Lower lobe of right lung (tissue), 2 donors: ENCODE measurements at places on chromosomes 7 and 10.

GRCh38 chr10:131277969-131278368 lies 33.6 kb downstream of the TCERG1L start:
- no peak for DNase-seq

DNA sequence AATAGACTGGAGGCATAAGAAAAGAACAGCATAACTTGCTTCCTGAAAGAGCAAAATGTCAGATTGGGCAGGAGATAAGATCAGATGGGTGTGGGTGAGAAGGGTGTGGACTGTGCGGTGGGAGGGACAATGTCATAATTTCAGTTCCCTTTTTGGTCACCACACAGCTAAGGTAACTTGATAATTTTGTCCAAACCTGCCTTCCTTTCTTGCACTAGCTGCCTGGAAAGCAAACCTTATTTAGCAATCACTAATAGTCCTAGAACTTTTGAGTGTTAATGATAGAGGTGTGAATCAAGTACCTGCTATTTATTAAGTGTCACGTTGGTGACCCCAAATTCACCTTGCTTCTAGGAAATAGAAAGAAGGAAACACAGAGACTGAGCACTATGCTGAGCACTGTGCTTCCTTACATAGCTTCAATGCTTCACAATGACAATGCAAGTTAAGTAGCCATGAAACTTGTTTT lies 72.4 kb upstream of the SP4 start:
- DNase-seq = no peak

GRCh38 chr7:155017834-155018233 lies 14.9 kb upstream of the PAXIP1 start:
- DNase-seq = no peak

DNA sequence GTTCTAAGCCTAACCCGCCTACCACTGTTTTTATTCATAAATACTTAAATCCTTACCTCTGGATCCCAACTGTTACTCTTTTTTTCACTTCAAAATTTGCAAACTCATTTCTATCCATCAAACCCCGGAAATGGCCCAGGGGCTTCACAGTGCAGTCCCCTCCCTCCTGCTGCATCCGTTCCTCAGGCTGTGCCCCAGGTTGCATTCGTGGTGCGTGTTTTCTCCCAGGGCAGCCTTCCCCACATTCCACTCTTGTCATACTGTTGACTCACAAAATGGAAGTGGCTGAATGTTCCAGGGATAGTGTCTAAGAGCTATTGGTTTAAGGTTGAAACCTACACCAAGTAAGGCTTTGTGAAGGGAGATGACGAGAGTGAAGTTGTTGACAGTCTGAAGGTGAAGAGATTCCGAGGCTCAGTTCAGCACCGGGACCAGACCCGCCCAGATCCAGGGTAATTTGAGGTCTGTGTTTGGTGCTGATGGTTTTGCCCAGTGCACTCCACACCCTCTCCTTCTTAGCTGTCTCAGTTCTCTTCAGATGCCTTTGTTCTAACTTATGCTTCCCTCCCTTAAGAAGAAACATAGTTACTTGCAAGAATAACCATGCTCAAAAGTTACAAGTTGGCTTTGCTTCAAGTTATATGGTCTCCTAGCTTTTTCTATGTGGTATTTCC lies 7.7 kb downstream of the INSIG1 start:
- DNase-seq = no peak

GRCh38 chr10:7950981-7951847 lies 103.3 kb upstream of the GATA3 start:
- no peak for DNase-seq

- no peak for DNase-seq
Measured at GRCh38 chr10:72251635-72252034, 22.1 kb upstream of the DDIT4 start.
